Stimulated activated CD4-positive, alpha-beta T cell treated with anti-CD3 and anti-CD28 coated beads, Interleukin-1b, Interleukin-23, amount 100 ng/mL, for 48 hours (primary cell): ENCODE measurements at places on chromosomes 12 and 14.

GRCh38 chr14:32744811-32745445 is 193.8 kb upstream of the NPAS3 start:
- no peak for DNase-seq

- DNase-seq = no peak
Measured at GRCh38 chr14:87449016-87449415, 544.0 kb downstream of the GALC start.

GRCh38 chr12:113880326-113880725 is 85.8 kb downstream of the RBM19 start:
- DNase-seq = no peak

- no peak for DNase-seq
Measured at GRCh38 chr12:38490073-38490472, 173.5 kb downstream of the ALG10B start.

- no peak for DNase-seq
Measured at GRCh38 chr12:119870457-119870856, 6.7 kb downstream of the CIT start.

GRCh38 chr12:82872088-82872487 is 185.4 kb downstream of the TMTC2 start:
- no peak for DNase-seq

DNA sequence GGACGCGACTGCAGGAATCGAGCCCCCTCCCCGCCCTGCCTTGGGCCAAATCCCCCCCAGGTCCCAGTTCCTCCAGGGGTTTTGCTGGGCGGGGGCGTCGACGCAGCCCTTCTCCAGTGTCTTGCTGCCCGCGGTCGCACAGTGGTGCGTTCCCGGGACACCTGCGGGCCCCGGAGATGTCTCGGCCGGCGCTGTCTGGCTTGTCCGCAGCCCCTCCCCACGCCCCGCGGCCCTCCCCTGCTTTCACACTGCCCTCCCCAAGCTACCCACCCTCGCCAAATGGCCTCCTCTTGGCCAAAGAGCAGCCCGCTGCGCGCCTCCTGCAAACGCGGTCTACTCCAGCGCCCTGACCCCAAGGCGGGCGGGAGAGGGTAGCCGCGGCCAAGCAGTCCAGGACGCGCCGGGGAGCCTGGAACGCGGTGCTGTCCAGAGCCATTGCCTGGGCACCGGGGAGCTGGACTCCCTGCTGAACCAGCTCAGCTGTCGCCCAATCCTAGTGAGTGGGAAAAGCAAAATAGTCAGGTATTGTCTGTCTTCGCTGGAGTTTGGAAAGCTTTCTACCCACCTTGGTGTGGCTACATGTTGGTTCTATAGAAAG is 122.0 kb downstream of the AACS start:
- no peak for DNase-seq
